Epithelial cell of esophagus (primary cell): ENCODE measurements at places on chromosomes 4 and X.

DNA sequence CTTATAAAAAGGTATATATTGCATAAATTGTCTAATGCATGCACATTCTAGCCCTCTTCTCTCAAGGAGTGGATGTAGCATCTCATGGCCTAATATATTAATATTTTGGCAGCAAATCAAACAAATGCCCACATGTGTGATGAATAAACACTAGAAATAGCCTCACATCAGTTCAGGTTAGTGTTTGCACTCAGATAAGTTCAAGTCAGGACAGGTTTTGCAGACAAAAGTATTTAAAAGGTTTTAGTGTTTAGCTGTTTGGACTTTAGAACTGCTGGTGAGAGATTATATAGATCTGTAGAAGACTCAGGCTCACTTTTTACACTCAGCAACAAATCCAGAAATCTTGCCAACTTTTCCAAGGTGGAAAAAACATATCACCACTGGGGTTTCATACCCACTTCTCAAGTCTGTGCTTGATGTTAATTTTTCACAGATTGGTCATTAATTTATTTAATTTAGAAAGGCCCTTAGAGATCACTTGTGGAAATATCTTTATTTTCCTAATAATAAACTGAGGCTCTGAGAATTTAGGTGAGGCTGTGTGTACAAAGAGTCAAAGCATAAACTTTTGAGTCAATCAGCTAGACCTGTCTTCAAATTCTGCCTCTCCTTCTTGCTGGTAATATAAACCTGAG is 362.6 kb downstream of the GASK1B start:
- DNase-seq: peak; percentile 40

DNA sequence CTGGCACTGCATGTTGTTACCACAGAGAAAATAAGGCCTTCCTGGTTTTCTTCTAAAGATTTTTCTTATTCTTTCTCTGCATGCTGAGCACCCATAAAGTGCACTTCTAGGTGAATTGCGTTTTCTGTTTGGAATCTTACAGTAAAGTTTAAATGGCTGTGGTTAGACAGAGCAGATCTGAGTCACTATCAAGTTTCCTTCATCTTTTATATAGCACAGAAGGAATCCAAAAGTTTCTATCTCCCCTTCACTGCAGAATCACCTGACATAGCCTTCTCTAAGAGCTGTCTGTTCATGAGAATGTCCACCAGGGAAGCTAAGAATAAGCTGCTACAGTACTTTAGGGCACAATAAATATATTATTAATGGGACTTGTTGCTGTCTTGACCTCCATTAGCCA is 455.5 kb upstream of the FAM241A start:
- peak; percentile 15 for DNase-seq

- DNase-seq: no peak
Measured at GRCh38 chrX:129783291-129783713, 3.6 kb downstream of the SASH3 start.

- DNase-seq: no peak
Measured at GRCh38 chrX:112668476-112669409, 11.0 kb downstream of the LHFPL1 start.

DNA sequence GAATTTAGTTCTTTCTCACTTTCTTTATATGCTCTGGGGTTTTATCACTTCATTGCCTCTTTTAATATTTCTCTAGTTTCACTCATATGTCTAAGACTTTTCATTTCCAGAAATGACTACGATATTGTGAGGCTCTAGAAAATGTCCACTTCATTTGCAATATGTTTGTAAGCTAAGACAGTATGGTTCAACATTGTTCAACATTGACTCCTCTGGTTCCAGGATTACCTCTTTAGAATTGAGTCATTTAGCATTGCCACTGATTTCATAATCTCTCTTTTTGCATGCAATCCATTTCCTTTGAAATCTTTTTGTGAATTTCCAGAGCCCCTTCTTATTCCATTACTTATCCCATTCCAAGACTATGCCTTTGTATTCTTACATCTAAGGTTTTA is 32.3 kb downstream of the BBS12 start:
- peak; percentile 83 for DNase-seq

DNA sequence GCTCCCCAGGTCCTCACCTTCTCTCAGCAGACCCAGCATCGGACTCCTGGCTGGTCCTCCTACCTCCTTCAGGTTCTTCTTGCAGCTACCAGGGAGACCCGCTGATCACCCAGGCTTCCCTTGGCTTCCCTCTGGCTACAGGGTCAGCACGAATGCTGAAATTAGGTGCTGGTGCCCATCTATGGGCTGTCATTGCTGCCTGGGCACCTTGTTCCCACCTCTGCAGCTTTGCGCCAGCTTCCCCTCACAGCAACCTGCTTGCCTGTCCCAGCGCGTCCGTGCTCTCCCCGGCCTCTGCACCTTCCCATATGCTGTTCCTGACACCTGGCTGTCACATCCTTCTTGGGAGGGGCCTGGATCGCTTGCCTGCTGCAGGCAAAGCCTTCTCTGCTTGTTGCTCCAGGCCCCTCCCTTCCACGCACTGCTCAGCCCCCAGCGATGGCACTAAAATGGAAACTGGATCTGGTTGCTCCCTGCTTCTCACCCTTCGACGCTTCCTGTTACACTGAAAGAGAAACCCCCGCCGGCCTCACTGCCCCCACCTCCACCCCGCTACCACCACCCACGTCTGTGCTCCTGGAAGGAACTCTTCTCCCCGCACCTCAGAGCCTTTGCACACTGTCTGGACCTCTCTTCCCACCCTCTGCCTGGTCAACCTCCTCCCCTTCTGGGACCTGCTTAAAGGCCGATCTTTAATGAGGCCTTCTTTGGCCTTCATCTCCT is 22.2 kb downstream of the C4orf50 start:
- no peak for DNase-seq

DNA sequence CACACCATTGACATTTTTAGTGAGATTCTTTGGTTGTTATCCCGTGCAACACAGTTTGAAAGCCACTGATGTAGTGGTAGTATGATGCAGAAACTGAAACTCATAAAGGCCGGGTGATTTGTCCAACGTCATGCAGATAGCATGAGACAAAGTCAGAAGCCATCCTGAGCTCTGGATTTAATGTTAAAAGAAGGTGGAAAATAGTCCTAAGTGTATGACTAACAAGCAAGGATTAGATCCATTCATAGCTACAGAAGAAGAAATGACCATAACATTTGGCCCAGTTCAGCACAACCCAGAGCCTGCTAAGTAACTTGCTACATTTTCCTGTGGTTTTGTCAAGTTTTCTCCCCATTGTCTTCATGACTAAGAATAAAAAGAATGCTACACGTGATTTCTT is 142.4 kb downstream of the AMELX start:
- no peak for DNase-seq

DNA sequence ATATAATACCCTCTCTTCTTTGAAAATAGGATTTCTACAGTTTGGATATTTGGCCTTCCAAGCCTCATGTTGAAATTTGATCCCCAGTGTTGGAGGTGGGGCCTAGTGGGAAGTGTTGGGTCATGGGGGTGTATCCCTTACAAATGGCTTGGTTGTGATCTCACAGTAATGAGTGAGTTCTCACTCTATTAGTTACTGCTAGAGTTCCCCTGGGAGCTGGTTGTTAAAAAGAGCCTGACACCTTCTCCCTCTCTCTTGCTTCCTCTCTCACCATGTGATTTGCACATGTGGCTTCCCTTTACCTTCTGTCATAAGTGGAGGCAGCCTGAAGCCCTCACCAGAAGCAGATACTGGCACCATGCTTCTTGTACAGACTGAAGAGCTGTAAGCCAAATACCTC is 73.9 kb downstream of the HDAC8 start:
- peak; percentile 0 for DNase-seq

GRCh38 chr4:176894498-176894897 is 101.8 kb upstream of the VEGFC start:
- no peak for DNase-seq

DNA sequence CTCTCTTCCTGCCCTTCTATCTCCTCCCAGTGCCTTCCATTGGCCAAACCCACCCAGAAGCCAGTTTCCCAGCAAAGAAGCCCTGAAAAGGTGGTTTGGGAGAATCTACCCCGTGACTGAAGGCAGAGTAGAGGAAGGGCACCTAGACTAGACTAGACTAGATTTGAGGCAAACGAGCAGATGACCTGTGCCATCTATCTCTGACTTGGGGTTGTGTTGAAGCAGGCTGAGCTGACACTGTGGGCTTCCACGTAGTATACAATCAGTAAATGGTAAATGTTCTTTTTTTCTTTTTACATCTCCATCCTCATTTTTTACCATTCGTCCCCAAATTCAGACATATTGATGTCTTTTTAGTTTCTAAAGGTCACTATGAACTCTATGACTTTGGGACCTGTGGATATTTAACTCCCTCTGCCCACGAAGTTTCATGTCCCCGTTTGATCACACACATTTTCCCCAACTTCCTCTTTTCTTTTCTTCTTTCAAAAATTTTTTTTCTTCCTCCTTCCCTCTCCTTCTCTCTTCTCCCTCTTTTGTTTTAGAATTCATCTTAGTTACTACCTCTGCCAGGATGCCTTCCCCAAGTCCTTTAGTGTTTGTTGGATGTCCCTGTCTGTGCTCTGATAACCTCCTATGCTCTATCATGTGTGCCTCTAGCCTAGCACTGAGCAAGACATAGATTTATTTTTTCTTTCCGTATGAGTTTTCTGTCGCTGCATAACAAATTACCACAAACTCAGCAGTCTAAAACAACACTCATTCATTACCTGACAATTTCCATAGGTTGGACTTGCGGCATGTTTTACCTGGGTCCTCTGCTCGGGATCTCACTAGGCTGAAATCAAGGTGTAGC is 6.2 kb upstream of the AFF1 start:
- DNase-seq: no peak

DNA sequence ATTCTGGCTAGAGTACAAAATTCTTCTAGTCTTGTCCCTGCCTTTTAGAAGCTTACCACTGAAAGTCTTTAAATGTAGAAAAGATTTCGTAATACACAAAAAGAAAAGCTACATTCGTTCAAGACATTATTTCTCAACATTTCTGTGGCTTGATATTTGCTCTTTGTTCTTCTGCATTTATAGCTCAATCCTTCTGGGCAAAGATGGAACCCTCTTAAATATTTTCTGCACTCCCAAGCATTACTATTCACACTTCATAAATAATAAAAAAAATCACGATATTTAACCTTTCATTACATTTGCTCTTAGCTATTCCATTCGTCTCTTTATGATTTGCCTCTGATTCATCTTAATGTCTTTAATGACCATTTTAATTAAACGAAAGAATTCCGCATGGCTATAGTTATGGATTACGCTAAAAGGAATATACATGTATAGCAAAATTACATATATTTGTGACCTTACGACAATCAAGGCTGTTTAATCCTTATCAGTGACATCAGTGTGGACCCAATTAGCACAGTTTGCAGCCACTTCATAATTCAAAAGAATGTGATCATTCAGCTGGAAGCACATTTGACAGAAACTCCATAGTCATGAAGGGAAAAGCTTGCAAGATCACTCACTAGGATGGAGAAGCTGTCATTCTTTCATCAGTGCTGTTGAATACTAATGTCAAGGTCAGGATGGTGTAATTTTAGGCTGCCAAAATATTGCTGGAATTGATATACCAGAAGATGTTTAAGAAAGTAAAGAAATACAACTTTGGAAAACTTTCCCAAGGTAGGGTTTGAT is 1075.0 kb upstream of the TENM3 start:
- DNase-seq: no peak

DNA sequence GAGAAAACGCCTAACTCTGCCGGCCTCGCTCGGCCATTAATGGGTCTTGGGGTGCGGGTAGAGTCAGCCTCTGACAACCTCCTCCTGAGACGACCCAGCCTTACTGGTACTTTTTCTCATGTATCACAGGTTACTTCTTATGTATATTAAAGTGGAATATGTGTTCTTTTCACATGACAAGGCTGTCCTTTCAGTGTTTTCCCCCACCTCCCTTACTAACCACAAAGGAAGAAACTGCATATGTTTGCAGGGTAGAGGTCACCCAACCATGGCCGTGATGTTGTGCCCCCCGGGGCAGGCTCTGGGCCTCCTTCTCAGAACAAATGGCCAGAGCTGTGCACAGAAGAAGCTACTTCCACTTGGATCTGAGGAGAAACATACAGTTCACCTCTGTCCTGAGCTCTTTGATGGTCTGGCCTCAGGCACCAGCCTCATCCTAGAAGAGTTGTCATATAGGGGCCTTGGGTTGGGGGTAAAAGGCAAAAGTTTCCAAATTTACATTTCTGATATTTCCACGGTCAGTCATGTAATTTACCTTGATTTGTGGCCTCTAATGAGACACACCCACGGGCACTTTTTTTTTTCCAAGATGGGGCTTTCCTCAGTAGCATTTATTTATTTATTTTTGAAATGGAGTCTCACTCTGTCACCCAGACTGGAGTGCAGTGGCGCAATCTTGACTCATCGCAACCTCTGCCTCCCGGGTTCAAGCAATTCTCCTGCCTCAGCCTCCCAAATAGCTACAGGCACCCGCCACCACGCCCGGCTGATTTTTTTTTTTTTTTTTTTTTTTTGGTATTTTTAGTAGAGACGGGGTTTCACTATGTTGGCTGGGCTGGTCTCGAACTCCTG is 1.9 kb downstream of the SOWAHD start:
- no peak for DNase-seq

DNA sequence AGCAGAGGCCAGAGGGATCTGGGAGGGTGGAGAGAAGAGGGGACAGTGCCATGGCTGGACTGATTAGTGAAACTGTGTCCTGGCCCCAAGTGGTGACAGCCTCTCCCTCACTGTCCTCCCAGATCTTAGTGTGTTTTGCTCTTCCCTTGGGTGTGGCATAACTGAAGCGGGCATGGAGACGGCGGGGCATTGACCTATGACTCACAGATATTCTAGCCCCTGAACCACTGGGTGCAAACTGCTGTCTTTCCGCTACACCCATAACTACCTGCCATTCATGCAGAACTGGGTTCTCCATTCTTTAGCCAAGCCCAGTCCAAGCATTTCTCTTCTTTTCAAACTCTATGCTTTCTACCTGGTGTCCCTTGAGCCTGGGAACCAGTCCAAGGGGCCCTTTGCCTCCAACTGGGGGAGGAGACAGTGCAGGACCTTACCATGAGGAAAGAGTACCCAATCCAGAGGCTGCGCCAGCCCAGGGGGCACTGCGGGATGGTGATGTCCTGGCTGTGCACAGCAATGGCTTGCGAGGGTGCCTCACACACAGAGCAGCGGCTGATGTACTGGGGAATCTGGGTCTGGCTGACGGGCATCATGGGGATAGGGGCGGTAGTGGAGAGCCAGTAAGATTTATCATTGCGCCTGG is 67.6 kb downstream of the ATG4A start:
- no peak for DNase-seq

DNA sequence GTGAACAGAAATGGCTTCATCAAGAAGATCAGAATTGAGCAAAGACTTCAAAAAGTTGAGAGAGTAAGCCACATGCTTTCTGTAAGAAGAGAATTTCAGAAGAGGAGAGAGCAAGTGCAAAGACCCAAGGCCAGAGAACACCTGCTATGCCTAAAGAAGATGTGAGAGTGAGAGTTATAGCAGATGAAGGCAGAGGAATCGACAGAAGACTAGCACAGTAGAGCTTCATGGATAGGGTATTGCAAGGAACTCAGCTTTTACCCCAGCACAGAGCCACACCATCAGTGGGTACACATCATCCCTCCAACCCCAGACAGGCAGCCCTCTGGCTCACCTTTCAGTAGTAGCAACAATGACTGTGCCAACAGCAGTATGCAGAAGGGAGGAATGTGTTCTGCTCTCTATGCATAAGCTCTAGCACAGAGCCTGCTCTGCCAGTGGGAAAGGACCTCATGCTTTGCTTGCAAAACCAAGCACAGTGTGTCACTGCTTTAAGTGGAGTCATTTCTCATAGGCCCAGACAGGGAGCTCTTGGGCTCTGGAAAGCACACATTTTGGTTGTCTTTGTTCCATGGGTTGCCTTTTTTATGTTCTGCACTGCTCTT is 318.6 kb downstream of the NAF1 start:
- peak; percentile 23 for DNase-seq
